Activated CD4-positive, alpha-beta T cell treated with anti-CD3 and anti-CD28 coated beads for 24 hours (primary cell): ENCODE measurements at places on chromosomes 12 and 14.

- no peak for DNase-seq
Observed at GRCh38 chr12:11778713-11779685, 129.5 kb downstream of the ETV6 start.

GRCh38 chr14:102314242-102315011 is 5.1 kb upstream of the ZNF839 start:
- peak; percentile 70 for DNase-seq

- no peak for DNase-seq
Observed at GRCh38 chr12:109618082-109618481, 44.5 kb downstream of the MVK start.

DNA sequence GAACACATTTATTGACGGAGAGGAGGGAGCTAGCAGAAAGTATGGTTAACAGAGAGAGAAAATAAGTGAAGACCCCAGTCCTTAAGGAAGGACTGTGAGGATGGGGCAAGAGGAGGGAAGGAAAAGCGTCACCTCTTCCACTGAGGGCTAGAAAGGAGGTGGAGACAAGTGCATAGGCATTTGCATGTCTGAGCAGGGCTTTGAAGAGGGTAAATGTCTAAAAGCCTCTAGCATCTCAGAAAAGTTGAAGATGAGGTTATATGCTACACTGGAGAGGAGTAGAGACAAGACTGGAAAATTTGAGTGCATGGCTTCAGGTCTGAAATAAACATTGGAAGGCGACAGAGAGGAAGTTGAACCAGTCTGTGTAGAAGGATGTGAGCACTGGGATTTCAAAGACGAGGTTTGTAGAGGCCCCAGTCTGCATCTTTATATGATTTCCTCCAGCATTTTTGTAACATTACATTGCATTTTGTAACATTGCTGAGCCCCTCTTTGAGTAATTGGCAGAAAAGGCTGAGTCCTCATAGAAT is 98.5 kb upstream of the IFNG-AS1 start:
- no peak for DNase-seq

DNA sequence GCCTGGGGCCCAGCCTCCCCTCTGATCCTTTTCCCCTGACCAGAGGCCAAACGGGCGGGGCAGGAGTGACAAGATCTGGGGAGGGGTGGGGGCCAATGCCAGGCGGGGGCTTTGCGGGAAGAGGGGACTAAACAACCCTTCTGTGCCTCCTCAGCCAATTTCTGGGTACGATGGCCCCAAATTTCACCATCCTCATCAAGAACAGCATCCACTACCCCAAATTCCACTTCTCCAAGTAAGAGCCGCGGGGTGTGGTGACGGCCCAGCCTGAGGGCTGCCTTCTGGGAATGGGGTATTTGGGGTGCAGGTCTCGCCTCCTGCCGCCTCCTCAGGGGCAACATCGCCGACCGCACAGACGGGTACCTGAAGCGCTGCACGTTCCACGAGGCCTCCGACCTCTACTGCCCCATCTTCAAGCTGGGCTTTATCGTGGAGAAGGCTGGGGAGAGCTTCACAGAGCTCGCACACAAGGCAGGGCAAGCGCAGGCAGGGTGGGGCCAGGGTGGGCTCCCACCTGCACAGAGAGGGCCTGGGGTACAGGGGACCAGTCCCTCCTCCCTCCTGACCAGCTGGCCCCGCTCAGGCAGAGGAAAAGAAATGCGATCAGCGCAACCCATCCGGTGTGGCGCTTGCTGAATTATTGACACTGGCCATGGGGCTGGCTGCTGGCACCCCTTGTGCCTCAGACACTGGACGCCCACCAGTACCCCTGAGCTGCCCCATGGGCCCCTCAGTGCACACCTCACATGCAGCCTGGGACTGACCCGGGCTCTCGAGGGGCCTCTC is 1.7 kb downstream of the P2RX2 start:
- no peak for DNase-seq
